NCI-H526 (cell line): ENCODE measurements at places on chromosomes 1 and 21.

DNA sequence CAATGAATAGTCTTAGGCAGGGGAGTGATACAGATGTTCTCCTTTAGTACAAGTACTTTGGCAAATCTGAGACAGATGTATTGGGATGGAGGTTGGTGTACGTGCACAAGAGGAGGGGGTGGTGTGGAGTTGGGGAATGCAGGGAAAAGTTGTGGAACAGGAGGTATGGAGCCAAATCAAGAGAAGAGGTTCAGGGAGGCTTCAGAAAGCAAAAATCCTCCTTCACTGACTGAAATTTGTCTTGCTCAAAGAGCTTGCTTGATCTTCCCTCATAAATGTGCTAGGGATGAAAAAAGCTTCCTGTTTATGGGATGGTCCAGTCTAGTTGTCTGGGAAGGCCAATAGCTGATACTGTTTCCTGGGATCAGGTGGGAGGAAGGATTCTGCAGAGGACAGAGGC lies 5.8 kb downstream of the RNF19B start:
- DNase-seq = no peak

DNA sequence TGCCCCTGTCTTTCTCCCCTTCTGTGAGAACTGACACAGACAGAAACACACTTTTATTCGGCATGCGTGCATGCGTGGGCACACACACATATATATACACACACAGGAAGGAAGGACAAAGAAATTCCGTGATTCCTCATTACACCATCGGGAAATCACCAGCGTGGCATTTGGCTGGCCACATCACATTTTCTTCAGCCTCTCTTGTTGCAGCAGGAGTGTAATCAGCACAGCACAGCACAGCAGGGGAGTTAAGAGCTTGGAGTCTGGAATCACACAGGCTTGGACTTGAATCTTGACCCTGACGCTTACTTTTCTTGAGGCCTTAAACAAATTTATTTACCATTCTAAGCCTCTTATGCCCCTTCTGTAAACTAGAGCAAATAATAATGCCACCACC lies 45.3 kb upstream of the EPHA8 start:
- no peak for DNase-seq

DNA sequence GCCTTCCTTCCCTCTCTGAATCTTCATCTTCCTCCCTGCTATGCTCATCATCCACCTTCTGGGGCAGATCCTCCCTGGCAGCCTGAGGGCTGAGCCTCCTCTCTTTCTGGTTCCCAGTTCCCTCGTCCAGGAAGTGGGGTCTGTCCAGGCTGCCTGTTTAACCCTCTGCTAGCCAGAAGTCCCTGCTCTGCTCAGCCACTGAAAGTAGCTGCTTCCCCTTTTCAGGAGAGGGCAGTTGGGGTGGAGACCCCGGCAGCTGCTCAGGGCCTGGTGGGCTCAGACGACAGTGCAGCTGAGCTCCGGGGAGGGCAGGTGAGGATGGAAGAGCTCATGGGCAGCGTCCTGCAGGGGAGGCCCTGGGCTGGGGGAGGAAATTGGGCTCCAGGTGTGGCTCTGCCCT lies 43.1 kb upstream of the ETV3 start:
- no peak for DNase-seq

GRCh38 chr1:243475966-243476365 lies 220.1 kb downstream of the SDCCAG8 start:
- no peak for DNase-seq

- no peak for DNase-seq
These were observed 52.5 kb downstream of the STXBP3 start for GRCh38 chr1:108799001-108799400.

DNA sequence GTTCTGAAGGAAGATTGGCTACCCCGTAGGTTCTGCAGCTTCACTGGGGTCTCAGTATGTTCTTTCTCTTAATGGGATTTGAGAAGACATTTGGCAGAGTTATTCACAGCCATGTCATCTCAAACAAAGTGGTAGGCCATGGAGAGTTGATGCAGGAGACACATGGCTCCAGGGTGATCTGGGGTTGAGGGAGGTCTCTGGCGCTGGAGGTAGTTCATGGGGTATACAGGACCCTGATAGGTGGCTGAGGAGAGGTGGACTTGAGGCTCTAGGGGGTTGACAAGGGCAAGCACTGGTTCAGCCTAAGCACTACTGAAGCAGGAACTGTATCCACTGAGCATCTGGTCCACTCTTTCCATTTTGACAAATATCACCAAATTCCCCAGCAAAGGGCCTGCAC lies 100.4 kb downstream of the C1orf94 start:
- no peak for DNase-seq

- no peak for DNase-seq
These were observed 8.6 kb upstream of the AK2 start for GRCh38 chr1:33045246-33045645.

DNA sequence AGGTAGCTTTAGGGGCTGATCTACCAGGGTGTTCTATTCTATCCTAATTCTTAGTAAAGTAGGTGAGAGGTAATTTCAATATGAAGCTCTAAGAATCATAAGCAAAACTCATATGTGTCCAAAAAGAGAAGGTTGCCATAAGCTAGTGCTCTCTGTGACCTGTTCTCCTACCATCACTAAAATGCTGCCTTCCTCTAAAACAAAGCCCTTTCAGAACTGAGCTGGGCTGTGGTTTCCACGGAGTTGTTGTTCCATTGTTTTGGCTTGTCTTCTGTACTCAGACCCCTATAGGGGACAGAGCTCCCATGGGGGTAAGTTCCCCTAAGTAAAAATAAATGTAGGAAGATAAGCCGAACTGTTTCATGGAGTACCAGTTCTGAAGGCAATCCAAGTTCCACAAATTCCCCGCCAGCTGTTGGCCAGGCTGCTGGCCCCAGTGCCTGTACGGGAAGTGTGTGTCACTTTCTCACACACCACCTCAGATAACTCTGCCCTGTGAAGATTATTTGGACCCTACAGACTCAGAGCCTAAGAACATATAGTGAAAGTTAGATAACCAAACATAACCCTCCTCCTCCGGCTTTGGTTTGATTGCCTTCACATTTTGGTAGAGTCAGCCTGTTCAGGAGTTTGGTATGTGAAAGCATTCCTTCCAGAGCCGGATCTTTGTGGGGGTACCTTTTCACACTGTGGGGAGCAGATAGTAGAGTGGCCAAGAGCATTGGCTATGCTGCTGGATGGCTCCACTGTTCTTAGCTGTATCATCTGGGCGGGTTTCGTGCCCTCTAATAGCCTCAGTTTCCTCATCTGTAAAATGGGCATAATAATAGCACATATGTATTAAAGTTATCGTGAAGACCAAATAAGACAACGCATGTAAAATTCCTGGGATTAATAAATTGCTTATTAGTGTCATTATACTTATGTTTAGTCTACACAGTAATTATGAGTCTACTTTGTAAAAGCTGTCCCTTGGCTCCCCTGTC lies 10.8 kb downstream of the DPT start:
- DNase-seq = no peak

- DNase-seq = peak; percentile 96
These were observed 2.1 kb upstream of the A3GALT2 start for GRCh38 chr1:33322870-33323585.

- no peak for DNase-seq
These were observed 22.4 kb downstream of the CNIH4 start for GRCh38 chr1:224378855-224379631.

DNA sequence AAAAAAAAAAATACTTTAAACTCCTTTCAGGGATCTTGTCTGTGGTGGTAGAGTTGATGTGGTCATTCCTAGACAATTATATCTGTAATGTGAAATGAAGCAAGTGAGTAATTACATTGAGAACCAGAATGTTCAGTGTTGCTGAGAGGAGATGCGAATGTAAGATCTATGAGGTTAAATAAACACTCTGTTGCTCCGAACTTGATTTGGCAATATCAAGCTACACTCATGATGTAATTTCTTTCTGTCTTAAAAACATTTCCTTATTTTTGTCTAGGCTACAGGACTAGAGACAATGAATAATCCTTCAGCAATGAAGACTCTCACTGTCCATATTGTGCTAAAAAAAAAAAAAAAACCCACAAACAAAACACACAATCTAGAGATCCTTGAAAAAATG lies 63.1 kb upstream of the IGSF5 start:
- no peak for DNase-seq
